CD14-positive monocyte (primary cell): ENCODE measurements at places on chromosomes 11 and 22.

DNA sequence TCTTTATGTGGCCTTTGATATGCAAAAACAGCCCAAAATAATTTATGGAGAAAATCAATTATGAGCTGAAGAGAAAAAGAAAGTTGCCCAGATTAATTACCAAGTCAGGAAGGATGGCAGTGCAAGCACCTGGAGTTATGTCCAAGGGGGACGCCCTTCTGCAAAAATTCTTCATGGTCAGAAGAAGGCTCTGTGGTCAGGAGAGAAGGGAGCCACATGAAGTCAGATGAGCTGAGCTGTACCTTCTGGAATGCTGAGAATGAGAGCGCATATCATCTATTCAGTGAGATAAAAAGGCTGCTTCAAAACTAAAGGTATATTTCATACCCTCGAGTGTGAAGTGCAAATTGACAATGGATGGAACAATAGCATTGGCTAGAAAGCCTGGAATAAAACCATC lies 607.4 kb downstream of the NTM start:
- DNase-seq: no peak

DNA sequence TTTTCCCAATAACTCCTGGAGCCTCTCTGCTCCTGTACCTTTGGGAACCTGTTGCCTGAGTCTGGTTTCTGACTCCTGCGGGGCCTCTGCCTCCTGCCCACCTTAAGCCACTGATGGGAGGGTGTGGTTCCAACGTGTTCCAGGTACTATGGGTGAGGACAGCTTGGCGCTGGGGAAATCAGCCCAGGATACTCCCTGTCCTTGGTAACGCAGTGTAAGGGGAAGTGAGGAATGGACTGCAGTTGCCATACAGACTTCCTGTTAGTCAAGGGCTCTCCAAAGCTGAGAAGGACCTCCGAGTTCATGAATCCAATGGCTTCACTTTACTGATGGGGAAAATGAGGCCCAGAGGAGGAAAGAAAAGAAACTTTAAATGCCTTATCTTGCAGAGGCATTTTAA lies 1.2 kb upstream of the MARK2 start:
- DNase-seq: peak; percentile 80

DNA sequence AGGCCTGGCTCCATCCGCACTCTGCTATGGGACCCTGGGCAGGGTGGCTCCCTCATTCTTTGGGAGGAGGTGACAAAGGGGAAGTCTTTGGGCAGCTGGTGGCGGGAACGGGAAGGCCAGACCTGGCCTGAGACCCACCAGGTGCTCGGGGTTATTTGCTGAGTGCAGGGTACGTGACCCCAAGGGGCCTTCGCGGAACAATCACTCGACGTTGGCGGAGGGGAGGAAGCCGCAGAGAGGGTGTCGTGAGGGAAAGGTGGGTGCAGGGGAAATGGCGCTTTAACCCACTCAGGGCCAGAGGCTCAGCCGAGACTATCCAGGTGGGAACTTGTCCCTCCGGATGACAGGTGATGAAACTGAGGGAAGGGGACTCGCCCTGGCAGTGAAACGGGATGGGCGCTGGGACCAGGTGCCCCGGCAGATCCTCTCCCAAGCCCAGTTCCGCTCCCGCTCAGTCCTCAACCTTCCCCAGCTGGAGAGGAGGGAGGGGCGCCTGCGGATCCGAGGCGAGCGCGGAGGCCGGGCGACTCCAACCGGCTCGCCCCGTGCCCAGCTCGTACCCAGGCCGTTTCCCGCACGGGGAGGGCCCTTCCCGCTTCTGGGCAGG lies 911 bp downstream of the A4GALT start:
- no peak for DNase-seq

DNA sequence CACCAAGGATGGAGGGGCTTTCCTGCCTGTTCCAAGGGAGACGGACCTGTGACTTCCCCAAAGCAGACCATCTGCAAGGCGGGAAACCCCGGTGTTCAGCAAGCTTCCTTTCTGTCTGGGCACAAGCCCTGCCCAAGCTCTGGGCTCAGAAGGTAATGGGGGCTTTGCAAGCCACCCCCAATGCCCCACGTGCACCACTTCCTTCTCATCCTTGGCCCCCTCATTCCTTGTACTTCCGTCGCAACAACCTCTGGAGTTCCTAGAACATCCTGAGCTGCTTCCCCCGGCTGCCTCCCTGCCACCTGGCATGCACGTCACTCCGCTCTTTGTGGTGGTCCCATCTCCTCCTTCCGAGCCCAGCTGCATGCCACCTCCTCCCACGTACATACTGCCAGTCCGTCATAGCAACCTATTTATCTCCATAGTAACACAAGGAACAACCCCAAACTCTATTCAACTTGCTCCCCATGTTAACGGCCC lies 3.9 kb downstream of the MYEOV start:
- DNase-seq: peak; percentile 99

DNA sequence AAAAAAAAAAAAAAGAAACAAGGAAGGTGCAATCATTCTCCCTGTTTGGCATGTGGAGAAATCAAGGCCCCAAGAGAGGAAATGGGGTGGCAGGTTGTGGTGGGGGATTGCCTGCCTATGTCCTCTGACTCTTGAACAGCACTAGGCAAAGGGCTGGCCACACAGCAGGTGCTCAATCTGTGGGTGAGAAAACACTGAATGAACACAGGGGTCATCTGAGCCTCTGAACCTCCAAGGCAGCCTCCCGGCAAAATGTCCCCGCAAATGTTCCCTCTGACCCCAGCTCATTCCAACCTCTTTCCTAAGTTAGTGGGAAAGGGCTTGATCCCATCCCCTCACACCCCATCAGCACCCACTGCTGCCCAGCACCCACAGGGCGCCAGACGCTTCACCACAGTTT lies 4.6 kb downstream of the PLA2G6 start:
- DNase-seq: no peak

GRCh38 chr11:72594493-72595291 lies 79.5 kb downstream of the PDE2A start:
- no peak for DNase-seq

DNA sequence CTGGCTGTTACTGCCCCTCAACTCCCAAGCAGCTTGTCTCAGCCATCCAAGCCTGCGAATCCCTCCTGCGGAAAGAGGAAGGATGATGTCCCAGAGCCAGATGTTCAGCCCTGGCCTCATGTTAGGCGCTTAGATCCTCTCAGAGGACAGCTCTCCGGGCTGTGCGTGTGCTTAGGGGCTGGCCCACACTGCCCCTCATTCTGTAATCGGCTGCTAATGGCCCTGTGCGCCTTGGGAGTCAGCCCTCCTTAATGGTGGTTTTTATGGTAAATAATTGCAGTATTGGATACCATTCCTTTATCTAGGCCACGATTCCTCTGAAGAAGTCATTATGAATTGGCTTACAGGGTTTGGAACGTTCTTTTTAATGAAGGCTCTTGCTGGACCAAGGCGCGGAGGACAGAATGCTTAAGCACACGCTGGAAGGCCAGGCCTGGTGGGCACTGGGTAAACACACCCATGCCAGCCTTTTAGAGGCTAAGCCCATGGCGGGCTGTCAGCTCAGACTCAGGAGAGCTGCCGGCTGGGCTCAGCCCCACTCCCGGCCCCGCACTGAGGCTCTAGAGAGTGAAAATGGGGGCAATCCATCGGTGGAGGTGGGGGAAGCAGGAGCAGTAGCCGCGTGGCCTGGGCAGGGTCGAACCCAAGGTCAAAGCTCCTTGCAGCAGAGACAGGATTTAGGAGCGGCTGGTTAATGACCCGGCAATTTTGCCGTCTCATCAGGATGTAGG lies 1157.5 kb downstream of the BRD1 start:
- no peak for DNase-seq

DNA sequence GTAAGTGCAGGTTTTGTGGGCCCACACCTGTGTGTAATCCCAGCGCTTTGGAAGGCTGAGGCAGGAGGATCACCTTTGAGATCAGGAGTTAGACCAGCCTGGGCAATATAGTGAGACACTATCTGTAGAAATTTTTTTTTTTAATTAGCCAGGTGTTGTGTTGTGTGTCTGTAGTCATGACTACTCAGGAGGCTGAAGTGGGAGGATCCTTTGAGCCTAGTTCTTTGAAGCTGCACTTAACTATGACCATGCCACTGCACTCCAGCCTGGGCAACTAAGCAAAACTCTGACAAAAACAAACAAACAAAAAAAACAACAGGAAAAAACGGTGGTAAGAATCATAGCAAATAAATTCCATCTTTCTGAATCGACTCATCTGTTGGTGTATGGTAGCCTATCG lies 268.6 kb upstream of the PDGFD start:
- no peak for DNase-seq

- DNase-seq: no peak
Measured at GRCh38 chr11:69546735-69547370, 65.4 kb downstream of the LINC01488 start.

DNA sequence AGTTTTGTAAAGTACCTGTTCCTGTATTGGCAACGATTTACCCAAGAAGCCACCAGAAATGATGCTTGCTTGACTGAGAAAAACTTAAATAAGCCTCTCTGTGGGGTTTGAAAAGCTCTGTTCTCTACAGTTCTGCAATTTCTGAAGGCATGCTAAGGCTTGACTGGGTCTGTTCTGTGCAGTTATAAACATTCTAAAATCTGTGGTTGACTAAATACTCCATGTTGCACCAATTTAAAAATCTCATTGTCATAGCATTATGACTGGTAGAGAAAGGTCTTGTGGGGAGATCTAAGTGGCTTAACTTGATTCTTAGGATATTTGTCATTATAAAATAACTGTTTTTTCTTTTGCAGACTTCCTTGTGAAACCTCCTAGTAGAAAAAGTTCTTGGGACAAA lies 73.7 kb downstream of the MTMR3 start:
- DNase-seq: no peak

GRCh38 chr11:33543823-33544222 lies 156.8 kb downstream of the C11orf91 start:
- DNase-seq: no peak

DNA sequence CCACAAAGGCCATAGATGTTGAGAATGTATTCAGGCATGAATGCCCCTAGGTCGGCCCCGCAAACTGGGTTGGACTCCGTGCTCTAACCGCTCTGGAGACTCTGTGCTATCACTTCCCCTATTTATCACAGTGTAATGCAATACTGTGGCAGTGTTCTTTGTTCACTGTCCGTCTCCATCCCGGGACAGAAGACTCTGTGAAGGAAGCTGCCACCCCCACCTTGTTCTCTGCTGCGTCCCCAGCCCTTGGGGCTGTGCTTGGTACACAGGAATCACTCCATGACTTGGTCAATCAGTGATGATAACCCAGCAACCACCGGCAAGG lies 57.6 kb downstream of the TSPAN18 start:
- DNase-seq: no peak

DNA sequence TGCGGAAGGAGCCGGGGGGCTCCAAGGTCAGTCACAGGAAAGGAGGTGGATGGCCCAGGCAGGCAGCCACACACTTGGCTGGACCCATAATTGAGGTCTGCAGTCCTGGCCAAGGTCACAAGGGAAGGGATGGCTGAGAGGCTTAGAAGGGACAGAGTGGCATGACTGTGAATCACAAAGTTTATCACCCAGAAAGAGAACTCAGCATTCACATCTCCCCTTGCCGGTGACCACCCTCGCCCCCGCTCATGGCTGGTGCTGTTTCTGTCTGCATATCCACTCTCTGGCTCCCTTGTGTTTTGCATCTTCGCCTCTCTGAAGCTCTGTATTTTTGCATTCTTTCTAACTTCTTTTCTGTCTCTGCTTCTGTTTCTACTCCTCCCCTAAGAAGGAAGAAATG lies 117.5 kb downstream of the FEZ1 start:
- no peak for DNase-seq

- DNase-seq: no peak
Measured at GRCh38 chr22:21714059-21714770, 21.4 kb downstream of the YPEL1 start.

- DNase-seq: no peak
Measured at GRCh38 chr11:129798212-129798611, 17.4 kb upstream of the TMEM45B start.

DNA sequence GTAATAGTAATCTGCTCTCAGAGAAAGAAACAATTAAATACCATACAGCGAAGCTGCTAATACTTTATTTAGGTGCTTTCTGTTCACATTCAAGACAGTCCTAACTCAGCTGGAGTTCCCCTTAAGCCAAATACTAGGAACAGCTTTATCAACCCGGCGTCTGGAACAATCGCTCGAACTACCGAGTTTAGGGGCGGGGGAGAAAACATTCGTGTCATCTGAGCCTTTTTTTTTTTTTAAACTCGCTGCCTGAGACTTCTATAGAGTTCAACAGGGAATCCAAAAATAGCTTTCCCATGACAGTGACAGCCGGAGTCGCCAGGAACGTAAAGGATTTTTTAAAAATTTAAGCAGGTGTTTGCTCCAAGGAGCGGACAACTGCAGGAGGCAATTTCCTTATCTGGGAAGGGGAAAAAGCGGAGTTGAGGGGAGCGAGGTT lies 852 bp downstream of the TRAF6 start:
- peak; percentile 31 for DNase-seq

- no peak for DNase-seq
Measured at GRCh38 chr22:38205261-38206128, 3.7 kb downstream of the MAFF start.

- no peak for DNase-seq
Measured at GRCh38 chr11:18016789-18017188, 3.9 kb upstream of the SERGEF start.

DNA sequence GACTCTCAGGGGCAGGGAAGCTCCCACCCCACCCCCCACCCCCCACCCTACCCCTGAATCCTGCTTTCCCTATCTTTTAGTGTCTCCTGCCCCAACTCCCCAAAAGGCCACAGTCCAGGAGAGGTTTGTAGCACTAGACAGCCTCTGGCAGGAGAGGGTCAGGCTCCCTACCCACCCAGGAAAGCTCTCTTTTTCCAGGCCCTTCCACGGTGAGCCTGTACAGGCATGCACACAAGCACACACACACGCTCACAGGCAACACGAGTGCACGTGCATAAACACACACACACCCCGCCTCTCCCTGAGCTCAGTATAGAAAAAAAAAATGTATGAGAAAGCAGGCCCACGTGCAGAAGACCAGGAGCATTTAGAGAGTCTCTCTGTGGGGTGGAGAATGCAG lies 414.0 kb downstream of the MN1 start:
- DNase-seq: no peak

DNA sequence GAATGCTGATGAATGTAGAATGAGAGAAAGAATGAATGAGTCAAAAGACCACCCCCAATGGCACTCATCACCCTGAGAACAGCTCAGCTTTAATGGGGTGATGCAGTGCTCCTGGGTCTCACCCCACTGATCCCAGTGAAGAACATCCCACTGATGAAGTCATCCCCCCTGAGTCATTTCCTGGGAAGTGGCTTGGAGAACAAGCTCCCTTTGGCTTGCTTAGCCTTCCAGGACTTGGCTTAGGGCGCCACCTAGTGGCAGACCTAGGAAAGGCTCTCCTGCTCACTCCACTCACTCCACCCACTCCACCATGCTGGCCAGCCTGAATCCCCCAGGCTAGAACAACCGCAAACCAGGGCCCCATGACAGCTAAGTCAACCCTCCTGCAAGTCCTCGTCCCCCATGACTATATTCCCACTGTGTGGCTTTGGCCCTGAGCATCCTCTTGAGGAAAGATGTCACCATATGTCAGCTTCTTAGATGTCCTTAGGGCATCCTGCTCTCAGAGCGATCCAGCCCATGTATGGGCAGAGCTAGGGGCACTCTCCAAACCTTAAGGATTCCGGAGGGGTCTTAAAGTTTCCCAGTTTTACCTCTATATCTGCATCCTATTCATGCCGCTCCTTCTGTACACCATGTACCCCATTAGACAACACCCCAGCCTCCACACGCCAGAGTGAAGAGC lies 17.8 kb upstream of the TMPRSS13 start:
- peak; percentile 96 for DNase-seq
